Natural killer cell (primary cell): ENCODE measurements at places on chromosomes 1 and 21. TPM values are rescaled to one million over a fixed set of nuclear protein-coding genes. Genes with fewer than 3 reads are reported as not detected.

GRCh38 chr1:147292012-147292411 is 49.5 kb downstream of the CHD1L start:
- no peak for DNase-seq

DNA sequence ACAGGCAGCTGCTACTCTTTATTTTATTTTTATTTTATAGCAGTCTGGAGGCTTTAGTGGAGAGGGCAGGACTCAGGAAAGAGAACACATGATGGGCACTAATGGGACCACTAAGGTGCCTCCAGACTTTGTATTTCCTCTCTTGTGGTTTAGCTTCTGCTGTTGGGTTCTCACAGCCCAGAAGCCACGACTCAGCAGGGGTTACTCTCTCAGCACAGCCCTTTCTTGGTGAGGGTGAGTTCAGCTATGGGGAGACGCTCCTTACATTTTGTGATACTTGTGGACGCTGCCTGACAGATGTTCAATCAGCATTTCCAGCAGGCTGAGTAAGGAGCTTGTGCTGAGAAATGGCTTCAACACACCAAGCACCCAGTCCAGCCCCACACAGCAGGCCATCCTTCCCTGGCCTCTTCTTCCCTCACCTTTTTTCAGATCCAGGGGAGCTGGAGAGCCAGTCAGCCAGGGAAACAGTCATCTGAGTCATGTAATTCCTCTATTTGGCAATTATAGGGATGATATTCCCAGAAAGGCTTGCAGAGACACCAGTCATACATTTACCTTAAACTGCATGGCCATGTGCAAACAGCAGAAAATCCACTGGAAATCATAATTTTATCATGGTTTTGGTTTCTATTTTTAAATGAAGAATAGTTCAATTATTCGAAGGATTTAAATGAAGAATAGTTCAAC is 53.2 kb upstream of the RAB3GAP2 start:
- DNase-seq = no peak

DNA sequence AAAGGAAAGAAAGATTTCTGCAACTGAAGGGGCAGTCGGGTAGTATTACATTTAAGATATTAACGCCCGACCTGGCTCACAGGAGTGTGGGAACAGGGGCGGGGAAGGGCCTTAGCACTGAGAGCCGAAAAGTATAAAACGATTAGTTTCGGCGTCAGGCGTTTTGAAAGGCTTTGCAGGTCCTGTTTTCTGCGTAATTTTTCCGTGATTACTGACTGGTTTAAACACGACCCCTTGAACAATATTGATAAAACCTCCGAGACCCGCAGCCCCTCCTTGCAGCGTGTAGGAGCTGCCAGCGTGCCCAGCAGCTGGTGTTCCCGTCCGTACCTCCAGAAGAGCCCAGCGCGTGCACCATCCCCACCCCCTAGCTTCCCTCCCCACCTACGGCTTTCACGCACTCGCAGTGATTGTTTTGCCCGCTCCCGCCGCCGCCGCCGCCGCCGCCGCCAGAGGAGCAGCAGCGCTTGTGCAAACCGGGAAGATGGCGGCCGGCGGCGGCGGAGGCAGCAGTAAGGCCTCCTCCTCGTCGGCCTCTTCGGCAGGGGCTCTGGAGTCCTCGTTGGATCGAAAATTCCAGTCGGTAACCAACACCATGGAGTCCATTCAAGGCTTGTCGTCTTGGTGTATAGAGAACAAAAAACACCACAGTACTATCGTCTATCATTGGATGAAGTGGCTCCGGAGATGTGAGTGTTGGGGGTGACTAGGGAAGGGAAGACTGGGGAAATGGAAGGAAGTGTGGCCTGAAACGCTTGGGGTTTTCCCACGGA is 470 bp downstream of the RPRD2 start:
- peak; percentile 85 for DNase-seq

DNA sequence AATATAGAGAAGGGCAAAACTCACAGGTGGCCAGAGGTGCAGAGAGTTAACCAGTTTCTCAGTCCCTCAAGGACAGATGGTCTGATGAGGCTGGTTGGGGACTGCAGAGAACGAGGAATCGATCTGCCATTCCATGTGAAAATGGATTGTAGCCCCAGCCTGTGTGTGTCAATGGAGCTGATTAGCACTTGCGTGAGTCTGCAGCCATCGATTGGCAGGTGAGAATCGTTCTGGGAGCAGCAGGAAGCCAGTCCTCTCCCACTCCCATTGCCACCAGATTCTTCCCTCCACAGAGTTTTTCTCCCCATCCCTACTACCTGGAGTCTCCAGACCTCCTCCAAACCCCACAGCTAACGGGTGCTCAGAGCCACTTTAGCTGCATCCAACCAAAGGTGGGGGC is 18.3 kb upstream of the PSMB2 start:
- no peak for DNase-seq

DNA sequence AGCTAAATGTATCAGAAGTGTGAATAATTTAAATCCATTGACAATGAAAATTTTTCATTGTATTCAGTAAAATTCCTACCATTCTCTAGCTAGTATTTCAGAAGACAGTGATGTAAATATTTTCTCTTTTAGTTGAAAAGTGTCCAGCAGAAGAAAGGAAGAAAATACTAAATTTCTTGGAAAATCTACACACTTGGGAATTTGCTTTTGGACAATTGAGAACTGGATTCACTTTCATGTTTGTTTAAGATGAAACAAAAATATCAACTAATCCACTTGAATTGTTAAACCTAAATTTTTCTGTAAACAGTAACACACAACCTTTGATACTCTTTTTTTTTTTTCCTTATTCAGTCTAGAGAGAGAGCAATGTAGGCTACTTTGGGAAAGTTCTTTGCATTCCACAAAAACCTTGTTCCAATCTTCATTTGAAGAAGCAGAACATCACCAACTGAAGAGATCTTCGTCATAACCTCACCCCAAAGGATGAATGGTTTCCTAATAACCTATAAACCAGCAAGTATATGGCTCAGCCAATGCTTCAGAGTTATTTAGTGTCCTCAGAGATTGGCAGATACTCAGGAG is 155.1 kb upstream of the GORAB start:
- DNase-seq = no peak

- DNase-seq = no peak
These were observed 4.9 kb upstream of the TRIM63 start for GRCh38 chr1:26072305-26072704.

- no peak for DNase-seq
These were observed 904 bp upstream of the PRDX6 start for GRCh38 chr1:173476197-173476664.

DNA sequence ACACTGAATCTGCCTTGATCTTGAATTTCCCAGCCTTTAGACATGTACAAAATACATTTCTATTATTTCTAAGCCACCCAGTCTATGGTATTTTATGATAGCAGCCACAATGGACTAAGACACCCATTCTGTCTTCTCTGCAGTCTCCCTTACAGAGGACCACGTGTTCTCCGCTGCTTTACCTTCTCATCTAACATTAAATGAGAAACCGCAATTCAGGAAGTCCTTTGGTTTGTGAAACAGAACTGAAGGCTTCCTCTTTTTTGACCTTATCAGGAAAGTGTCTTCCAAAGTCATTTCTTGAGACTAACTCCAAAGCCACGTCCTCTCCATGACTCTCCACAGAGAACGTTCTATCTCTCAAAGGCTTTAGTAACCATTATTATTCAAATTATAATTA is 560.1 kb downstream of the OMA1 start:
- DNase-seq = no peak

- DNase-seq = no peak
These were observed 22.1 kb upstream of the GBP2 start for GRCh38 chr1:89147678-89148658.

GRCh38 chr1:152448095-152448494 is 34.0 kb upstream of the CRNN start:
- no peak for DNase-seq

- peak; percentile 82 for DNase-seq
These were observed at the start of gene CFAP126 for GRCh38 chr1:161367684-161368400. CFAP126 (minus strand) TSS chr1:161367876; CDS start chr1:161367868, 8 bp downstream.

- DNase-seq = peak; percentile 46
These were observed 54.5 kb downstream of the PCNX2 start for GRCh38 chr1:233240829-233241682.

DNA sequence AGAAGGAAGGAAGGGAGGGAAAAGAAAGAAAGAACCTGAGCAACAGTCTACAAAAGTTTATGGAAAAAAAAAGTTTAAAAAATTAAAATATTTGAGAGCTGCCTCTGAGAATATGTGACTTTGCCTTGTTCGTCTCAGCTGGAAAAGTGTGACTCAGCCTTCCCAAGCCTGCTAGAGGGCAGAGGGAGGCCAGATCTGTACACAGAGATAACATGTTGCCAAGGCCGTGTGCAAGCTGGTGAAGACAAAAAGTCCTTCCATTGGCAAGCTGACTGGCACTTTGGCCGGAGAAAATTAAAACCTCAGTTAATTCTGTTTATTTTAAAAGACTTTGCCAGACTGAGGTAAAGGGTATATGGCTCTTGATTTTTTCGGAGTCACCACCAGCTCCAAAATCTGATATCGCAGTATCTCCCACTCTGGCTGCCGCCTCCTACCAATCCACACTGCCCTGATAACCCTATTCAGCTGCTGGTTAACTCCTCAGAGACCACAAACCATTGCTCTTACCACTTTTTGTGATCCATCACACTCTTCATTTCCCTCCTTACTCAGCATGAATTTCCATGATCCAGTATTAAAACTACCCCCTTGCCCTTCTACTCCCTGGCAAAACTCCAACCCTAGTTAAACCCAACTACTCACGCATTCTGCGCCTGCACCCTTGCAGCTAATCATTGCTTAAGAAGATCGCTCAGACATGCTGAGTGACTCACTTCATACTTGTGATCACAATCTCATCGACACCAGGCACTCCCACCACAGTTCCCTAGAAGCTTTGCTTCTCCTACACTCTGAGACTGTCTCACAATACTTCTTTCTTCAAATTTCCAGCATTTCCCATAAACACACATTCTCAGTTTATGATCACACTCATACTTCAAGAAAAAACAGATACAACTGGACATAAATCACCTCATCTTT is 5.7 kb upstream of the PPP1R15B start:
- DNase-seq = peak; percentile 51

- DNase-seq = no peak
These were observed at the start of gene LYPD8 for GRCh38 chr1:248755517-248755916. LYPD8 (minus strand) TSS chr1:248755759; CDS start chr1:248751081, 4,678 bp downstream.

GRCh38 chr1:205162301-205162700 is 40.5 kb upstream of the RBBP5 start:
- no peak for DNase-seq

GRCh38 chr1:66890621-66891020 is 34.0 kb downstream of the DNAI4 start:
- DNase-seq = no peak

GRCh38 chr1:156259805-156260204 is 11.9 kb upstream of the PAQR6 start:
- no peak for DNase-seq

DNA sequence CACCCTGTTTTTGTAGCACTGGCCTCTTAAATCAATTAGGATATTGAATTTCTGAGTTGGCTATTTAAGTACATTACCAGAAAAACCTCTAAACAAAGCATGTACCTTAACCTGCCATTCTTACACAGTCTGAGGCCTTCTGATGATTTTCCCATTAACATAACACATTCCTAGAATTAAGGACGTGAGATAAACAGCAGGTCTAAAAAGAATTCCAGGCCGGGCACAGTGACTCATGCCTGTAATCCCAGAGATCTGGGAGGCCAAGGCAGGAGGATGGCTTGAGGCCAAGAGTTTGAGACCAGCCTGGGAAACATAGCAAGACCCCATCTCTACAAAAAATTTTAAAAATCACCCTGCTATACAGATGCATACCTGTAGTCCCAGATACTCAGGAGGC is 18.0 kb upstream of the LRRC8D start:
- no peak for DNase-seq

- DNase-seq = no peak
These were observed 21.2 kb downstream of the OVGP1 start for GRCh38 chr1:111406321-111406768.

DNA sequence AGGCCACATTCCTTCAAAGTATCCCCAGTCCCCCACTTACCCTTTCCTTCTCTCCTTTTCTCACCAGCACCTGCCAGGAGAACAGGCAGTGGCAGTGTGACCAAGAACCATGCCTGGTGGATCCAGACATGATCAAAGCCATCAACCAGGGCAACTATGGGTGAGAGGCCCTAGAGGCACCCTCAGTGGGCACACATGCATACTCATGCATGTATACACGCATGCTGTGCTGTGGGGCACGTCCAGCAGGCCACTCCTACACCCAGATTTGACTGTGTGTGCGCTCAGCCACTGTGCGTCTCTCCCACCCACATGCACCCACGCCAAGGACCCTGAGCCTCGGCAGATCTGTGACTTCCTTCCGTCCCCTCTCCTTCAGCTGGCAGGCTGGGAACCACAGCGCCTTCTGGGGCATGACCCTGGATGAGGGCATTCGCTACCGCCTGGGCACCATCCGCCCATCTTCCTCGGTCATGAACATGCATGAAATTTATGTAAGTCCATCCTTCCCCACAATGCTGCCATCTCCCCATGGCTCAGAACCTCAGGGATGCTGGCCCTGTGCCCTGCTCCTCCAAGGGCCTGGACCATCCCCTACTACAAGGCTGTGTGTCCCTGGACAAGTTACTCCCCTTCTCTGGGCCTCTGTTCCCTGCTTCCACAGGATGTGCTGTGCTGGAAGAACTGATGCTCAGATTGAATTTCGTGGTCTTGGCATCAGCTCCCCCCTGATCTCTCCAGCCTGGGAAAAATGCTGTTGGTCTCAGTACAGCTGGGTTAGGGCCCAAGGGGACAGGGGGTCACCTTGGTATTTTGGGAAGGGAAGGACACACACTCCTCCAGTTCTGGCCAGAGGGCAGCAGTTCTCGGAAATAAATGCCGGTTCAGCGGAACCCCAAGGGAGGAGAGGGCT is 7.0 kb downstream of the TINAGL1 start:
- DNase-seq = no peak

Gene FMO2
- not detected for total RNA-seq

Gene GBP6
- total RNA-seq = 0.39 TPM

Gene STRIP1
- 139 TPM for total RNA-seq

Gene CDCA8
- total RNA-seq = 3.3 TPM

Gene PTPN7
- total RNA-seq = 196 TPM

Gene CFAP57
- not detected for total RNA-seq

Gene FCRL2
- 1.1 TPM for total RNA-seq

Gene OR6N1
- not detected for total RNA-seq

Gene CDA
- total RNA-seq = not detected

Gene LCK
- total RNA-seq = 227 TPM

Gene RSRP1
- total RNA-seq = 589 TPM

Gene E2F2
- 2.1 TPM for total RNA-seq
